Right renal cortex interstitium (tissue), 3 donors: ENCODE measurements at places on chromosomes 13 and 19.

DNA sequence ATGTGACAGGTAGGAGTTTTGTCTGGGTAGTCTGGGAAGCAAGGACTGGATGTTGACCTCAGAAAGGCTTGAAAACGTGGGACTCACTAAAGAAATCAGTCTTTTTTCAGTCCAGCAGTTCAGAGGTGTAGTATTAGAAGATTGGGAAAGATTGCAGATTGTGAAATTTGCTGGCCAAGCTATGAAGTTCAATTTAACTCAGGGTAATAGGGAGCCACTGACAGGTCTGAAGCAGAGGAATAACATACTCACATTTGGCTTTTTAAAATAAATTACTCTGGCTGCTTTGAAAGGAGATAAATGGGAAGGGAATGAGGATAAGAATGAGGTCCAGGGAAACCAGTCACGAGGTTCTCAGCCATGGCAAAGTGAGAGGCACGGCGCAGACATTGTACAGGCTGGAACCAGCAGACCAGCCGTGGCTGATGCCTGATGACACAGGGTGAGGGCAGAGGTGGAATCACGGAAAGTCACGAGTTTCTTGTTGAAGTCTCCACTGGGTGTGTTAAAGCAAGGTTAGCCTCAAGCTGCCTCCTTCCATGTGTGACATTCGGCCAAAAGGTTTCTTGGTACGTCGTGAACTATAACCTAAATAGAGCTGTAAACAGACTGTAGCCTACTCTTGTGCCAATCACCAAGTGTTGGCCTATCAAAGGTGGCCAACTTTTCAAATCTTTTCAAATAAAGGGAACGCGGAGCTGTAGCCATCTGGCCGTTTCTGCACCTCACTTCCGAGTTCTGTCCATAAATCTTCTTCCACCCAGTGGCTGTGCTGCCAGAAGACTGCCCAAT, 377.6 kb downstream of the IRS2 start:
- no peak for DNase-seq

GRCh38 chr19:5309438-5310204, 31.0 kb downstream of the PTPRS start:
- DNase-seq: no peak

DNA sequence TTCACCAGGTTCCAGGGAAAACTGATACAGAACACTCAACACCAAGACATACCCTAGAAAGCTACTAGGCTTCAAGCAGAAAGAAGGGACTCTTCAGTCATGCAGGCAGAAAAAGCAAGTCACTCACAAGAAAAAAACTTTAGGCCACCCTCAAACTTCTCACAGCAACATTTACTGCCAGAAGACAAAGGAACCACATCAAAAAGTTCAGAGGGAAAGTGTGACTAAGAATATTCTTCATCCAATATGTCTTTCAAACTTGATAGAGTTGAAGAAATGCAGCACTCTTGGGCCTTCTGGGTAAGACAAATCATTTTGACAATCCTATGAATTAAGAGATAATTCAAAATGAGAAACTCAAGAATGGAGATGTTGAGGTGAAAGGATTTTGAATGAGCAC, 7.7 kb downstream of the DZIP1 start:
- DNase-seq: no peak

GRCh38 chr13:71290963-71291841, 575.8 kb downstream of the DACH1 start:
- no peak for DNase-seq

- no peak for DNase-seq
Measured at GRCh38 chr19:38503077-38503410, 69.6 kb downstream of the RYR1 start.
